ENCODE measurements at places on chromosomes 2 and 18.

DNA sequence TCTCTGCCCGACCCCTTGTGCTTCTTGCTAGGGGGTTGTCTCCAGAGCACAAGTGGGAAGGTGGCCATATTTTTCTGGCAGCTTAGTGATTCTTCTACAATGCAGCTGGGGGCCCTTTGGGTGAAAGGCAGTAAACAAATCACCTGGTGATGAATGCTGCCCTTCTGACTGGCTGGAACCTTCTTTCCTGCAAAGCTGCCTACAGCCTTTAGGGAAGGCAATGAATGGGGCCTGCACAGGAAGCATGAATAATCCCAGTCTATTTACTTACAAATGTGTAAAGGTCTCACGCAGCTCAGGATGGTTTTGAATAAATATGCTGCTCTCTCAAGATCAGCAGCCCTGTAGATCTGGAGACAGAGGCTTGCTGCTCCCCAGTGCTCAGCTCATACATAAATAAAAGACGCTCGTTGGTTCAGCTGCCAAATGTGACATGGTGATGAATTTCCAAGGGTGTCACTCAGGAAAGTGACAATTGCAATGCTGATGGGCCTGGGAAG lies 289.2 kb downstream of the TDRD15 start:
- DNase-seq, result no peak

DNA sequence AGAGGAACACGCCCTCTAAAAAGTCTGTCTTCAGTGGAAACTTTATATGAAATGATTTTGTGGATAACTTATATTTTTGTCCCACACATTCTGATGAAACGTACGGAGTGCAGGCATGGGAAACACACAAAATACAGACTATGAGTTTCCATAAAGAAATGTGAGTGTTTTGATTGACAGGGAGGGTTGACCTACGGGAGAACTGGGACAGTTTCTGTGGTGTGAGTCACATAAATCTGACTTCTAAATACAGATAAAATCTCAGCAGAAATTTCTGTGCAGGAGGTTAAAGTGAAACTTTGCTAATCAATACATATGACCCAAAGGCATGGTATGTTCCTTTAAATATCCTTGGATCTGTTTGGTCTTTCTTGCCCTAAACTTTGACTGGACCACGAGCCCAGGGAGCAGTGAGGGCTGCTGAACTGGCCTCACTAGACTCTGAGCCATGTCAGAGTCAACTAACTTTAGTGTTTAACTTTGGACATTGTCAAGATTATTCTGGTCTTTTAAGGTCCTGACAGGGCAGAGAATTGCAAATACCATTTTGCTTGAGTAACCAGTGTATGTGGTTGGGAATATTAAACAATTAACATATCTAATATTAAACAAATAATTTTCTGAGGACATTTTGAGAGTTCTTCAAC lies 206.9 kb upstream of the LYPD1 start:
- no peak for DNase-seq

- no peak for DNase-seq
Measured at GRCh38 chr2:235170536-235171521, 219.0 kb downstream of the SH3BP4 start.

- no peak for DNase-seq
Measured at GRCh38 chr2:102110596-102111334, 31.8 kb upstream of the IL1R1 start.

DNA sequence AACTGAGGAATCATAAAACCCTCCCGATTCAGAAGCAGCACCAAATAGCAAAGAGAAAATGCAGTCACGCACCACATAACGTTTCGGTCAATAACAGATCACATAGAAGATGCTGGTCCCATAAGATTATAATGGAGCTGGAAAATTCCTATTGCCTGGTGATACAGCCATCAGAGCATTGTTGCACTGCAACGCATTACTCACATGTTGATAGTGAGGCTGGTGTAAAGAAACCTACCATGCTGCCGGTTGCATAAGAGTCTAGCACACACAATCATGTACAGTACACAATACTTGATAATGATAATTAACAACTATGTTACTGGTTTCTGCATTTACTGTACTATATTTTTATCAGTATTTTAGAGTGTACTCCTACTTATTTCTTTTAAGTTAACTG lies 32.5 kb downstream of the RNF152 start:
- no peak for DNase-seq

GRCh38 chr2:231088754-231089153 lies 32.1 kb downstream of the PSMD1 start:
- DNase-seq, result no peak
